SW 1271 (cell line): ENCODE measurements at places on chromosomes 5 and 9.

DNA sequence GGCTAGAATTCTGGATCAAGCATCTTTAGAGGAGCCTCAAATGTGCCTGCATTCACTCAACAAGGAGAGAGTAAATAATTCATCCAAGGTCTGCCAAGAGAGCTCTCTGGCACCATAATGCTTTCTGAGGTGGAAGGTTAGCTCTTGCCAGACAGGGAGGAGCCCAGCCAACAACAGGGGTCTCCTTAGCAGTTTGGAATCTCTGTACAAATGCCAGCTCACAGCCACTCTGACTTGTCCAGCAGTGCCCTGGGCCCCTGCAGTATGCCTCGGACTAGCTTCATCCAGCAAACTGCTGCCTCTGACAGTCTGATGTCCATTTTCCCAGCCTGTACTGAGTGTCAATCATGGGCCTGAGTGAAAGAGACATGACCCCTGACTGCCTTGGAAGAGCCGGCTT lies 127.2 kb upstream of the SLC44A1 start:
- DNase-seq, result no peak

- DNase-seq, result no peak
Observed at GRCh38 chr5:181173027-181173419, 25.6 kb downstream of the OR2V2 start.

- no peak for DNase-seq
Observed at GRCh38 chr5:59317023-59317773, 576.3 kb downstream of the PDE4D start.

DNA sequence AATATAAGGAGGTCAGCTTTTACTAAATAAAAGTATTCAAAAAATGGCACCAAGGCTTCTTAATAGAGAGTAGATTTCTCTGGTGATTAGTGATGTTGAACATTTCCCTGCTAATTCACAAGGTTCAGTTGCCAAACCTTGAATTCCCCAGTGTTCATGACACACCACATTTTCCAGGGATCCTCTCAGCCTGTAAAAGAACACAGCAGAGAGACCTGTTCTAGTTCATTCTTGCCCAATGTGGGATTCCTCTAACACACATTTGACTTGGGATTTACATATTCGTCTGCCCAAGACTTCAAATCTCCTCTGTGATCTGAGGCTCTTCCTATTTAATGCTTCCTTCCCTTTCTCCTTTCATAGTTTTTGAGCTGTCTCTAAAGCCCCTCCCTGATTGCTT lies 273.2 kb upstream of the CDH9 start:
- no peak for DNase-seq

DNA sequence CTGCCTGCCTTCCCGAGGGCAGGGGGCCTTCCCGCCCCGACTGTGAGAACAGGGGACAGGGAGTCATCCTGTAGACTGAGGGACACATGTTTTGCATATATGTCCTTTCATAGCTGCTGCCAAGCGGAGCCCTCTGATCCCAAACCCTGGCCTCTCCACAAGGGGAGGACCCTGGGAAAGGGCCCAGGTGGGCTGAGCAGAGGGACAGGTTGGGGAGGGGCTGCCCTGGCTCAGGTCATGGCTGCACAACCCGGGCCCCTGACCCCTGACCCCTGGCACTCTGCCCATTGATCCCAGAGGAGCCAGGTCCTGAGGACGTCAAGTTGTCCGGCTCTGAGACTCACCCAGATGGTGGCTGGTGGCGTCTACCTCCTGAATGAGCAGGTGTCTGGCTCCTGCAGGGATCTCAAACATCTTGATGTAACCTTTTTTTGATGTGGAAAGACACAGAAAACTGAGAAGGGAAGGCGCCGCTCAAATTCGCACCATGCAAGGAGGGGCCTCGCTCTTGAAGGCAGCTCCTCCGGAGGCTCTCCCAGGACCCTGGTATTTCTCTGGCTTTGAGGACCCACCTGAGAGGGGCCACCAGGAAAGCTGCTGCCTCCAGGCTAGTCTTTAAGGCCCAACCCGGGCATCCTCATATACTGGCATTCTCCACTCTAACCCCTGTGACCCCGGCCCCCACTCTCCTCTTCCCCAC lies 71.9 kb downstream of the ZNF354C start:
- DNase-seq, result no peak

DNA sequence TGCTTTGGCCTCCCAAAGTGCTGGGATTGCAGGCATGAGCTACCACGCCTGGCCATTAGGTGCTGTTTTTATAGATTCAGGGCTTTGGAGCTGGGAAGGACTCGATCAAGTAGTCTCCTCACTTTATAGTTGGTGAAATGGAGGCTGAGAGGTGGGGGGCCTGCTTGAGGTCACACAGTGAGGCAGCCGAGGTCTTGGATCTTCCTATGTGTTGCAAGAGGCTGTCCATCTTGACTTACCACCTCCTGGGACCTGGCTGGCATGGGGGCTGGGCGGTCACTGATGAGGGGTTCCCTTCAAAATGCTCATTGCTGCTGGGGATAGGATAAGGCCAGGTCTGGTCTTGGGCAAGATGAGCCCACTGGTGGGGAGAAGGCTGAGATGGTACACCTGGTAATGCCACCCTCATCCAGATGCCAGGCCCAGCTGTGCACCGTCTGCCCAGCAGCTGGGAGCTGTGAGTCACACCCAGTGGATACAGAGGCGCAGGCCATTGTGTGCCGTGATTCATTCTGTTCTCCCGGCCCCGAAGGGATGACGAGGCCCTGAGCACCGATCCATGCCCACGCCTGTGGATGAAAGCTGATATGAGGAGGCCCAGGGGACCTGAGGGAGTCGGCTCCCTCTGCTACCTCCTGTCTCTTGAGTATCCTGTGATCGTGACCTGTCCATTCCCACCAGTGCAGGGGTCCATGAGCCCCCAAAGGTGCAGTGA lies 10.5 kb upstream of the NDST1 start:
- DNase-seq, result peak; percentile 95

DNA sequence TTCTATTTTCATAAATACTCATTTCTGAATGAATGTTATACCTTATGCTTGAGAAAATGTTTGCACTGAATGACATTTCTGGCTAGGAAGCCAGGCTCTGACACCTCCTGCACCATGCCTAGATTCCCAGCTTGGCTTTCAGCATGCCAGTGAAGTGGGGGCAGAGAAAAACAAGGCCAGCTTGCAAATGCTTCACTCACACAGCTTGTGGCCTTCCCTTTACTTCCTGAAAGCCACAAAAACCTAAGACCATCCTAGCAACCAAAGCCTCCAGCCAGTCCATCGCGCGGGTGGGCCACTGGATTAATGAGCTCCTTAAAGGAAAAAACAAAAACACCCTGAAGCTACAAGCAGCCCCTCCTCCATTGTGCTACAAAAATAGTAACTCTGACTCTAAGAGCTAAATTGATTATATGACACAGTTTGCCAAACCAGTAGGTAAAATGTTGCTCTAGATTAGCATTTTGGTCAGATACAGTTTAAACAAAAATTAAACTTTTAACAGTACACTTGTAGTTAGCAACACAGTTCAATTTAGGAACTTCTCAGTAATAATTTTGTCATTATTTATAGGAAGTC lies 159.9 kb downstream of the TSSK1B start:
- DNase-seq, result no peak

DNA sequence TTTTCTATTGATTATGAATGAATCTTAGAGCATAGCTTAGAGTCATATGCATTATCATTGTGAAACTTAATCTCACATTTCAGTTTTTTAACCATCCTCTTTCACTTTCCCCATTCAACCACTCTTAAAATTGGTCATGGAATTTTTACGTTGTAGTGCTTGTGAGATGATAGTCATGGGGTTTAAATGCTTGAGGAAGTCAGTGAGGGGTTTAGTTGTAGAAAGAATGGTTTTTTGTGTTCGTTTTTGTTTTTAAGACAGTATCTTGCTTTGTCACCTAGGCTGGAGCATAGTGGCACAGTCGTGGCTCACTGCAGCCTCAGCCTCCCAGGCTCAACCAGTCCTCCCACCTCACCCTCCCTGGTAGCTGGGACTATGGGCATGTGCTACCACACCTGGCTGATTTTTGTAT lies 19.6 kb downstream of the UGCG start:
- no peak for DNase-seq

DNA sequence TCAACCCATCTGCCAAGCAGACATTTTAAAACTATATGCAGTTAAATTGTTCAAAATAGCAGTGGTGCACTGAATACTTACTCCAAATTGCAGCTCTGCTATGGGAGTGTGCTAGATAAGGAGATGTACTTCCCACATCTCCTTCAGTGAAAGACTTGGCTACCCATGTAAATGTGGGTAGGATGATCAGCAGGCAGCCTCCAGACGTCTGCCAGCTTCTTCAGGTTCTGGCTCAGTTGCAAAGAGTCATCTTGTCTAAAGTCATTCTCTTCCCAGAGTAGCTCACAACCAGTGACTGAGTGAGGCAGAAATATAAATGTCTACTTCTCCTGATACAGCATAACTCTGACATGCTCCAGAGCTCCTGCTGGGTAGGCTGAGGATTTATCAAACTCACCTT lies 1050.0 kb upstream of the CDH10 start:
- DNase-seq, result no peak

GRCh38 chr5:105885266-105885665 lies 1785.5 kb downstream of the EFNA5 start:
- DNase-seq, result no peak

- no peak for DNase-seq
Observed at GRCh38 chr5:166257661-166258060, 2033.8 kb upstream of the WWC1 start.

- DNase-seq, result no peak
Observed at GRCh38 chr9:4131946-4132345, 167.9 kb downstream of the GLIS3 start.

- no peak for DNase-seq
Observed at GRCh38 chr9:130590305-130590704, 10.9 kb downstream of the FUBP3 start.

DNA sequence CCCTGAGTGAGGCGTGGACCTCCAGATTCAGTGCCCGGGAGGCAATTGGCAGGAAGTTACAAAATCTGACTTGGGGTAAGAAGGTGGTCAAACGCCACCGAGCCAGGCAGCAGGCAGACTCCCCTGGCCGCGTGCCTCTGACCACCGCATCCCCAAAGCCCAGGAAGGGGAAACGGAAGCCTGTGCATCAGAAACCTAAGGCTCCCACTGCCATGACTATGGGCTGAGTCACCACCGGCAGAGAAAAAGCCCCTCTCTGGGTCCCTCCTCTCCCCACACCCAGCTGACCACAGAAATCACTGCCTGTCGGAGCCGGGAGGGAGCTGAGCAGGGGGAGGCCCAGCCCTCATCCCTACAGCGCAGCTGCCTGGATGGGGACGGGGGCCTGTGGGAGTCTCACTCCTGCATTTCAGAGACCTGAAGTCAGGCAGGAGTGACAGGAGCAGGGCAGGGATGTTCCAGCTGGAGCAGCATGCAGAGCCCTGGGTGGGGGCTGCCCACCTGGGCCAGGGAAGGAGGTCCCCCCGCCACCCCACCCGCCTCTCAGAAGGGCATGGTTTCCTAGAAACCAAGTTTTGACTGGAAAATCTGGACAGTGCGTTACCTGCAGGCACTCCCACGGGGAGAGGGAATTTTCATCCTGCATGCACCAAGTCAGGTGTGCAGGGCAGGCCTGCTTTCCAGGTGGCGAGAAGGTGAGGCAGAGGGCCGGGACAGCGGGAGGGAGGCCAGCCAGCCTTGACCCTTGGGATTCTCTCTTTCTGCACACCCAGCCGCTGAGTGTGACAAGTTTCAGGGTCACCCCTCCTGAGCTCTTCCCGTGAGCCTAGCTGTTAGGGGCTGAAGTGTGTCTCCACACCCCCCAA lies 68.2 kb downstream of the LRSAM1 start:
- DNase-seq, result peak; percentile 98

DNA sequence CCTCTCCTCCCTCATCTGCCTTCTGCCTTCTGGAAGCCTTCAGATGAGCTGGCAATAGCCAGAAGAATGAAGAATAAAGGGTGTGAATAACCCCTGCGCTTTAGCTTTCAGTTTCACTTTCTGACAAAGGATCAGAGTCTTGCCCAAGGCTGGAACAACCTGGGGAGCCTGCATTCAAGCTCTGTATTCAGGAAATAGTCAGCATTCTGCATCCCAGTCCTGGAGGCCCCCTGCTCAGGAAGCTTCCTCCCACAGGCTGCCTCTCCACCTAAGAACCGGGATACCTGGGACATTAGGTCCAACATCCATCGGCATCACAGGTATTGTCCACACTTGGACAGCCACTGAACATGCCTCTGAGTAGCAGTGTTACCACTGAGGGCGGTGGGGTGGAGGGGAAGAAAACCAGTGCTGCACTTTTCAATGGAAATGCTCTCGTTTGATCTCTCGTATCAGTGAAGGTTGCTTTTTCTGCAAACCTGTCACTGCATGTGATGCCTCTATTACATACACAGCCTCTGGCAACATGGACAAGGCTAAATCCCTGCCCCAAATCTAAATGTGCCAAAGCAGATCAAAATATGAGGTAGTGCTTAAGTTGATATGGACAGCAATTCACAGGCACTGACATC lies 39.8 kb upstream of the ACO1 start:
- no peak for DNase-seq
